Fibroblast of lung (primary cell): ENCODE measurements at places on chromosomes 5 and 9. TPM values are rescaled to one million over a fixed set of nuclear protein-coding genes. Genes with fewer than 3 reads are reported as not detected.

- no peak for DNase-seq
- no peaks in the 10 kb centered on the region for H3K4me1 ChIP-seq
Observed at GRCh38 chr9:78295731-78296130, 1.2 kb upstream of the PSAT1 start.

- H3K4me3 ChIP-seq, result no peak overlapping the region
- H3K27ac ChIP-seq, result no peak overlapping the region
- peak; percentile 86 for DNase-seq
- peaks cover 2% of the 10 kb centered on the region for H3K36me3 ChIP-seq
Observed at GRCh38 chr5:94693043-94693822, 74.8 kb downstream of the SLF1 start.

DNA sequence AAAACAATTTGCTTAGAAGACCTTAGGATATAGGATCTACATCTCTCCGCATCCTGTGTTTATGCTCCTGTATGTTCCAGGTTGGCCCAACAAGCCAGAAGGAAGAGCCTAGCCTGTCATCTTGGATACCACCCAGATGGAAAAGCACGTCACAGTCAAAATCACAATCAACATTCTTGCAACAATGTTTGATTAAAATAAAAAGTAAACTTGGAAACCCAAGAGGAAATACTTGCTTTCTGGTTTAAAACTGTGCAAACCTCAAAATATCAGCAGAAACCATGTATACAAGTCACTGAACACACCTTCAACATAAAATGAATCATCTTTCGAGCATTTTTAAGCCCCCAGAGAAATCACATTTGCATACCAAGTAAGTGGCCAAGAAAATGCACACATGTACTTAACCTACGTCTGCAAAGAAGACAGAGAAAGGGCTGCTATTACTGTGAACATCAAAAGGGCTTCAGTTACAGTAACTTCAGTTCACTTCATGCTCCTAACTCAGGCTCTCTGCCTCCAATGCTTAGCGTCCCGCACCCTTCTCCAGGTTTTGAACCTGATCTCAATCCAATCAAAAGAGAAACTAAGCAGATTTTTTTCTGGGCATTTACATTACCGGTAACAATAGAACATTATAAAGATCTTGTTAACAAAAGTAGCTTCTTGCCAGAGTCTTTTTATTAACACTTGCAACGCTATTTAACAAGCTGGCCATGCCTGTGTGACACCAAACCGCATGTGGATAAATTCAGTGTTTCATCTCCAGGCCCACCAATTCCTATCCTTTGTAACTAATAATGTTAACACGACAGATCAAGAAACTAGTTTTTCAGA, 1.3 kb downstream of the ENC1 start:
- H3K4me3 ChIP-seq, result peak overlapping the region; percentile 87
- peaks cover 20% of the 10 kb centered on the region for H3K4me1 ChIP-seq
- peaks cover 5% of the 10 kb centered on the region for H3K36me3 ChIP-seq
- H3K27ac ChIP-seq, result peak overlapping the region; percentile 92
- peak; percentile 50 for DNase-seq
- no peaks in the 10 kb centered on the region for H3K27me3 ChIP-seq

PNPLA7 gene
- 0.20 and 0.23 TPM in 2 replicates for polyA plus RNA-seq

DNA sequence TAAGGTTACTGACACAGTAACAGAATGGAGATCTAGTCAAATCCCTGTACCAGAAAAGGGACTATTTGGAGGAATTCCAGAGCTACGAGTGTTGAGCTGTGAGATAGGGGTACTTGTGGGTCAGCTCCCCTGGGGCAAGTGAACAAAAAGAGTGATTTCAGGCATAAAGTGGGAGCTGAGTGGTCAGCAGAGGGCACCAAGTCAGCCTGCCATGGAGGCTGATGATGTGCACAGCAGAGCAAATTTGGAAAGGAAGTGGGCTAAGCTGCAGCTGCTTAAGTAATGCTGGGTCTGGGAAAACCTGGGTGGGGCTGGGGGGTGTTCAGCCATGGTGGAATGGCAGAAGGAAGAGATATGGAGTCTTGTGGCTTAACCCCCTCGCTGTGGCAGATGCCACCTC, 327.9 kb downstream of the NTRK2 start:
- DNase-seq, result no peak
- H3K27me3 ChIP-seq, result no peaks in the 10 kb centered on the region
- no peaks in the 10 kb centered on the region for H3K36me3 ChIP-seq
- H3K4me1 ChIP-seq, result no peaks in the 10 kb centered on the region

GFI1B gene
- polyA plus RNA-seq, result 0.02 and 0.06 TPM in 2 replicates

DNA sequence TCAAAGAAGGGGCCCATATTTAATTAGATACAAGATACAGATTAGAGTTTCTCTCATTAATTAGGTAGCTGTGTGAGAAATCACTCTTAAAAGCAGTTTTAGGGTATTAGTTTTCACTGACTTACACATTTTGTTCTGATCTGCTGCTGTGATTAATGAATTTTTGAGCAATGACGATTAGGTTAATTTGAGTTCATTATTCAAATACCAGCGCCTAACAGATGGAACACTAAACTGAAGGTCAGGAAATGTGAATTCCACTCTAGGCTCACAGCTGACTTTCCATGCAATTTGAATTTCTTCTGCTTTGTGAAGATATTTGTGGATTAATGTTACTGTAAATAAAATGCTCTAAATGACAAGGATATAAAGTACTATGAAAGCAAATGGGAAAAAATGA, 380.6 kb downstream of the ADGRV1 start:
- peaks cover 2% of the 10 kb centered on the region for H3K4me1 ChIP-seq
- no peaks in the 10 kb centered on the region for H3K27me3 ChIP-seq
- H3K27ac ChIP-seq, result no peak overlapping the region
- H3K4me3 ChIP-seq, result no peak overlapping the region
- no peak for DNase-seq
- H3K36me3 ChIP-seq, result no peaks in the 10 kb centered on the region

DNA sequence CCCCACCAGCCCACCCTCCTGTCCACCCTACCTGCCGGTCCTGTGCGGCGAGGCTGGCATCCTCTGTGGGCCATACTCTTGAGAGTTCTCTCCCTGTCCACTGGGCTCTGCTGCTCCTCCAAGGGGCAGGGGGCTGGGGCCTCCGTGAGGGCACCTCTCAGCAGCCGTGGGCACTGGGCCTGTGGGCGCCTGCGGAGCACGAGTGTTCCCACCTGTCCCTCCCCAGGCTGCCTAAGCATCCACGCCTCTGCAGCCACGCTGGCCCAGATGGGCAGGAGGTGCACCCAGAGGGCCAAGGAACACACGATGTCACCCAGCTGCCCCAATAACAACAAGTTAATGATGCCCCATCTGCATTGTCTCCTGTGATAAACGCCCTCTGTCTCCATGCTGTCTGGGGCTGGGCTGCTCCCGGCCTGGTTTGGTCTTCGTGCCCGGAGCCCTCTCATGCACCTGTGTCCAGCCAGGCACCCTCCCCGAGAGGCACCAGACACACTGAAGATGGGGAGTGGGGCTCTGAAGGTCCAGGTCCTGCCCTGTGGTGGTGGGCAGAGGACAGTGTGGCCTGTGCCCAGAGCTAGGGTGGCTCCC, 114.5 kb downstream of the RXRA start:
- H3K4me3 ChIP-seq, result no peak overlapping the region
- H3K27ac ChIP-seq, result no peak overlapping the region
- H3K4me1 ChIP-seq, result peaks cover 19% of the 10 kb centered on the region
- DNase-seq, result no peak

DNA sequence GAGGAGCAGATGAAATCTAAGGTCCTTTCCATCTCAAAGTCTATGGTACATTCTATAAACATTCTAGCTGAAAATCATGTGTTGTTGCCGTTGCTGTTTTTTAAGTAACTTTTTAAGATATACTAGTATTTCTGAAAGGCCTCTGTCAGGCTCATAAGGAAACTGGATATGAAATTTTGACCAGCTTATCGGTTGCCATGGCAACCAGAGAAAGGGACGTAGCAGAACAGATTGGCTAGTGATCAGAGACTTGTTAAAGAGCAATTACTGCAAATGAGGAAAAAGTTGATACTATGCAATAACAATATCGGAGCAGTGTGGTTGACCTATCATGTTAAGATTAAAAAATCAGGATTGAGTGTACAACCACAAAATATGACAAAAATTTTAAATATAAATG, 57.0 kb upstream of the RNF180 start:
- no peak overlapping the region for H3K4me3 ChIP-seq
- no peak overlapping the region for H3K27ac ChIP-seq
- H3K27me3 ChIP-seq, result no peaks in the 10 kb centered on the region
- H3K4me1 ChIP-seq, result no peaks in the 10 kb centered on the region
- no peak for DNase-seq

SLC9A3 gene
- 0.78 and 0.84 TPM in 2 replicates for polyA plus RNA-seq

DNA sequence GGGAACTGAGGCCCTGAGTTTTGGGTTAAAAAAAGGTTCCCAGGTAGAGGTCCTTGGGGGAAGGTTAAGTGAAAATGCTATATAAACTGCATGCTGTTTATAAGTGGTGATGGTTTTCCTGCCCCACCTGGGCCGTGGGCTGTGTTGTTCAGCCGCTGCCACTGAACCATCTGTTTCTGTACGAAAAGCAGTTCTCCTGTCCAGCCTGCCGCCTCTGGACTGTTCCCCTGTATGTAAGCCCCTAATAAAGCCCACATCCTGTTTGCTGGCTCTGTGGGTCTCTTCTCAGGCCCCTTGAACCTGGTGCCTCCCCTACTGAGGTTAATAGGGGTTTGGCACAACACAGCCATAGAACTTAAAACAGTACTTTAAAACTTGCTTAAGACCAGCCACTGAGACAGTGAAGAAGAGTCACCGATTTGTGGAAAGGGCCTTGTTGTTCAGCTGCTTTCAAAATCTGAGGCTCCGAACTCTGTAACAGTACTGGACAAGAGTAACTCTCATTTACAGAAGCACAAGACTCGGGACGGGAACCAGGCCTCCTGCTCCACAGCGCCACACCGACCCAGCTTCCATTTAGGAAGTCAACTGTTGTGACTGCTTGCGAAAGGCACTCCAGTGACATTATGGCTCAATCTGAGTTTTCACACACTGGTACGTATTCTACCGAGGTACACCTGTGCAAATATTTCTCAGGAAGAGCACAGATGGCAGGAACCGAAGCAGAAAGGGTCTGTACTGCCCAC, 192.5 kb downstream of the CDK5RAP2 start:
- no peak overlapping the region for H3K4me3 ChIP-seq
- no peak overlapping the region for H3K27ac ChIP-seq
- no peak for DNase-seq
- no peaks in the 10 kb centered on the region for H3K27me3 ChIP-seq

GRCh38 chr5:172892713-172893112, 58.7 kb downstream of the ERGIC1 start:
- H3K27me3 ChIP-seq, result no peaks in the 10 kb centered on the region
- H3K4me3 ChIP-seq, result no peak overlapping the region
- no peak for DNase-seq
- H3K4me1 ChIP-seq, result peaks cover 17% of the 10 kb centered on the region

ACTBL2 gene
- 0.03 and 0.11 TPM in 2 replicates for polyA plus RNA-seq

DNA sequence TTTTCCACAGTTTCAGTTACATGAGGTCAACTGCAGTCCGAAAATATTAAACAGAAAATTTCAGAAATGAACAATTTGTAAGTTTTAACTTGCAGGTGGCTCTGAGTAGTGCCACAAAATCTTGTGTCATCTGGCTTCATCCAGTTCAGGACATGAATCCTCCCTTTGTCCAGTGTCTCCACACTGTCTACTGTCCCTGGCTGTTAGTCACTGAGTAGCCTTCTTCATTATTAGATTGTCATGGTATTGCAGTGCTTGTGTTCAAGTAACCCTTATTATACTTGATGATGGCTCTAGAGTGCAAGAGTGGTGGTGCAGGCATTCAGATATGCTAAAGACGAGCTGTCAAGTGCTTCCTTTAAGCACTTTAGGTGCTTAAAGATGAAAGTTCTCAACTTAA, 65.3 kb downstream of the CFAP95 start:
- DNase-seq, result no peak
- H3K27ac ChIP-seq, result no peak overlapping the region
- H3K4me1 ChIP-seq, result no peaks in the 10 kb centered on the region
- no peaks in the 10 kb centered on the region for H3K36me3 ChIP-seq
